ENCODE measurements at places on chromosomes 2 and 18.

DNA sequence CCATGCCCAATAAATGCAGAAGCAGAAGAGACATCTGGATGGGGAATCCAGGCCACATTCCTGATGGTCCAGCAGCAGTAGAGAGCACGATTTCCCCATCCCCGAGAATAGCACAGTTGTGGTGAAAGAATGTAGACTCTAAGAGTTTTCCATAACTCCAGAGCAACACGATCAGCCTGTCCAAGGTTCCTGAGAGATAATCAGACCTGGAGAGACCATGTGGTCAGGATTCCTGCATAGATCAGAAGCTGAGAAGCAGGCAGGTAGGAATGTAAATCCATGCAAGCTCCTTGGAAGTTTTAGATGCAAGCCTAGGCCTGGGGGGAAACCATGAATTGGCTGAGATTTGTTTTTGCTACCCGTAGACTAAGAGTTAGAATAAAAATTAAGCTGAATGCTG lies 34.2 kb upstream of the PTPRM start:
- DNase-seq = no peak

- DNase-seq = peak; percentile 21
These were observed 95.2 kb downstream of the POLE4 start for GRCh38 chr2:75053484-75054112.

DNA sequence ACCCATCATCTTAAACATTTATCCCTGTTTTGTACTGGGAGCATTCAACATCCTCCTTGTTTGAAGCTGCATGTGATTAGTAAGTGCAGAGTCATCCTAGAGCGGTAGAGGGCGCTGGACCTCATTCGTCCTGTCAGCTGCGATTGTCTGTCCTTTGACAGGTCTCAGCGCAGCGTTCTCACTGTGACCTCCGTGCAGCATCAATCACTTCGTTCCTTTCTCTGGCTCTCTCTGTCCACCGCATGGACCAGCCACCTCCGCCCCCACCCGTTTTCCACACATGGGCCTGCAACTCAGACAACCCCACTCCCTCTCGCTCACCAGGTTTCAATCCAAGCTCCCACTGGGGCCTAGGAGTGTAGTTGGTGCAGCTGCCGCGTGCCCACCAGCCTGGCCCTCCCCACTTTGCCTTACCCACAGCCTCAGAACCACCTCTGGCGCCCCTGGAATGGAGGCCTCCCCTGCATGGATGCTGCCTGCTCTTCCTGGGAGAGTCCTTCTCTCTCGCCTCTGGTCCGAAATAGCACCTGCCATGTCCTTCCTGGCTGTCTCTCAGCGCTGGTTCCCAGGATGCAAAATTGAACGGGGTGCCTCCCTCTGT lies 90.5 kb downstream of the NDUFA10 start:
- DNase-seq = peak; percentile 66

GRCh38 chr2:173822889-173823542 lies 142.2 kb downstream of the SP3 start:
- DNase-seq = no peak

GRCh38 chr2:191907545-191907944 lies 60.7 kb upstream of the CAVIN2 start:
- DNase-seq = no peak

- DNase-seq = no peak
These were observed 19.6 kb downstream of the MSH2 start for GRCh38 chr2:47422560-47422959.

DNA sequence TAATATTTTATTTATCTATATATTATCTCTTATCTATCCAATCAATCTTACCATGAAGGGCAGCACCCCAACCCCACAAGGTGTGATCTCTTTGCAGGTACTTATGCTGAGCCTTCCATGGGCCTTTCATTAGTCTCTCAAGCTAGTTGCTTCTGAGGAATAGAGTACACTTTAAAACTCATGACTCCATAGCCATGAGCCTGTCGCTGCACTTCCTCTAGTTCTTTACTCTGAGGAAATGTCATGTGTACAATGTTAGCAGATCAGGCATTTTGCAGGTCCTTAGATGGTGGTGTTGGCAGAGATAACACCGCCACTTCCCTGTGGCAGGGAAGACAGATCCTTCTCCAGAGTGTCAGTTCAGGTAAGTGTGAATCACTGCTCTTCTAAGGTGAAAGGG lies 29.5 kb upstream of the STAT4 start:
- no peak for DNase-seq

DNA sequence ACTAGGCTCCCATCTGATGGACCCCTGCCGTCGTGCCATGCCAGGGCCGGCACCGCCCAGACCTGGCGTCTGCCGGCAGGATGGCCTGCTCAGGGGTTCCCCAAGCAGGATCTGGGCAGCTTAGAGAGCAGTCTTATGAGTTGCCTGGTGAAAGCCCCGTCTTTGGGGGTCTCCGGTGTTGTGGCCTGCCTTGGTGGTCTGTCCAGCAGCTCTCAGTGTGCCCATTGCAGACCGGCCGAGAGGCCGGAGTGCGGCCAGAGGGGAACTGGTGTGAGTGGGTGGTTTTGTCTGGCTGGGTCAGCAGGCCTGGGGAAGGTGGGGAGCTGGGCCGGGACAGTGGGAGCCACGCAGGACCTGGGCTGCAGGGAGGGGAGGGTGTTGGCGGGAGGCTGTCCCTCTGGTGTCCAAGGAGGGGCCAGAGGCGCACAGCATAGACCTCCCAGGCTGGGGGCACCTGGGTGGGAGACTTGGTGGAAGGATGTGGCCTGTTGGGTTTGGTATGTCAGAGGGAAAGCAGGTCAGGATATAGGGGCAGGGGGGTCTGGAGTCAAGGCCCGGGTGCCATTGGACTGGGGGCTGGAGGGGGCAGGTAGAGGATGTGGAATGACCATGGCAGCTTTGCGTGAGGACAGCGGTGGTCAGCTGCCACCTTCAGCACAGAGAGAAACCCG lies 16.5 kb downstream of the GPC1 start:
- no peak for DNase-seq

- no peak for DNase-seq
These were observed 482.2 kb downstream of the SPAG16 start for GRCh38 chr2:213766465-213766901.

GRCh38 chr2:133641942-133642725 lies 73.9 kb upstream of the NCKAP5 start:
- no peak for DNase-seq

GRCh38 chr2:169095621-169096105 lies 26.3 kb downstream of the DHRS9 start:
- DNase-seq = peak; percentile 52

DNA sequence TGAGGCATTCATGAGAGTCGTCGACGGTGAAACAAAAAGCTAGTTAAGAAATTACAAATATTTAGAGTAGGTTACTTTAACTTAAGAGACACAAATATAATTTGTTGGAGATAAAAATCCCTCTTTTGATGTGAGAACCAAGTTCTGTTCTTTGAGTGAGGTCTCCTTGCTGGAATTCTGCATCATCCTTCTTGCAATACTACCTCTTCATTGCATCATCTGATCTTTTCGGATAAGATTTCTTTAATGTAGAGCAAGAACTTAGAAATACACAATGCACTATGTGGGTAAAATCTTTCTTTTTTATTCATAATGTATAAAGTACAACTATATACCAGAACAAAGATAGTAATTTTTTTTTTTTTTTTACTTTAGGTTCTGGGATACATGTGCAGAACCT lies 118.4 kb downstream of the ARL4C start:
- DNase-seq = no peak

- no peak for DNase-seq
These were observed 123.1 kb upstream of the CAB39 start for GRCh38 chr2:230589497-230590015.

- no peak for DNase-seq
These were observed 71.1 kb upstream of the HNMT start for GRCh38 chr2:137893145-137893544.

GRCh38 chr2:172095146-172095904 lies 7.4 kb downstream of the DLX2 start:
- peak; percentile 80 for DNase-seq

GRCh38 chr2:45636008-45636407 lies 15.5 kb upstream of the PRKCE start:
- DNase-seq = no peak

GRCh38 chr2:237025090-237025865 lies 60.4 kb upstream of the COPS8 start:
- no peak for DNase-seq

GRCh38 chr2:17547737-17548136 lies 7.2 kb downstream of the VSNL1 start:
- DNase-seq = no peak

DNA sequence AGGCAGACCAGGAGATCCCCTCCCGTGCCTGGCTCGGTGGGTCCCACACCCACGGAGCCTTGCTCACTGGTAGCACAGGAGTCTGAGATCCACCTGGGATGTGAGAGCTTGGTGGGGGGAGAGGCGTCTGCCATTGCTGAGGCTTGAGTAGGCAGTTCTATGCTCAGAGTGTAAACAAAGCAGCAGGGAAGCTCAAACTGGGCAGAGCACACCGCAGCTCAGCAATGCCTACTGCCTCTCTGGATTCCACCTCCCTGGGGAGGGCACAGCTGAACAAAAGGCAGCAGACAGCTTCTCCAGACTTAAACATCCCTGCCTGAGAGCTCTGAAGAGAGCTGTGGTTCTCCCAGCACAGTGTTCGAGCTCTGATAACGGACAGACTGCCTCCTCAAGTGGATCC lies 85.1 kb downstream of the UGP2 start:
- no peak for DNase-seq

DNA sequence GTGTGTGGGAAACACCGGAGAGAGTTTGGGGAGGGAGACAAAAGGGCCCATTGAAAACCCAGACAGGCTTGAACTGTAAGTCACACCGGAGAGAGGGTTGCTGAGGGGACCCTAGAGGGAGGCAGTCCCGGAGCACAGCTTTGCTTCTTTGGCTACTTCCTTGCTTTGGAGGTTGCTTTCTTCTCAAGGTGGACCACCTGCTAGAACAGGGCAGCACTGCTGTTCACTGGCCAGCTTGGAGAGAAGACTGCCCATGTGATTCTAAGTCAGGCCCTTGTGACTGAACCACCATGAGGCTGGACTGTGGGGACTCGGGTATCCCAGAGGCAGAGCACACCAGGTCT lies 4.4 kb downstream of the ACTG2 start:
- no peak for DNase-seq

GRCh38 chr18:45571714-45572113 lies 43.6 kb upstream of the SLC14A2 start:
- DNase-seq = no peak

DNA sequence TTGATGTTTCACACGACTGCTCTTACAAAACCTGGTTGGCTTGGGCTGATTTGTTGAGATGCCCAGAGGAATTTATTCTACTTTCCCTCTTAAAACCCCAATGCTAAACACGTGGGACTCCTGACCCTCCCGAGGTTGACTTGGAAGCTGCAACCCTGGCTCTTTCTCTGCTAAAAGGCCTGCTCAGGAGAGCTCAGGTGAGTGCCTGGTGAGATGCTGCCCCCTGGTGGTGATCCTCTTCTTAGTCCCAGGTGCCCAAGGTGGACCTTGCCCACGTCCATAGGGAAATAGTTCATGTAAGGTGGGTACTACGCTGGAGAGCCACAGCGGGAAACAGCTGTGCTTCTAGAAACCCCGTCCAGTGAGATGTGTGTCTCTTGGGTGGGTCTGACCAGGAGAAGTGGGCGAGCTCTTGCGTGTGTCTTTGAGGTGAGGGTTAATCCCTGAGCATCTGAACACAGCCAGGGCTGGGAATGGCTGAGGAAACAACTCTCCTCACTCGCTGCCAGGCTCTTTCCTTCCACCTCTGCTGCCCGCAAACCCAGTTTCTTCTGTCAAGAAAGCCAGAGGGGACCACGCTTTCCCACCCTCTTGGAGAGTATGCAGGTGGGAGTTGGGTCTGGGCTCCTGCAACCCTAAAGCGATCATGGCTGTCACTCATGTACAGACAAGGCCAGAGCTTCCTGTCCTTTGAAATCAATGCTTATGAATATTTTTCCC lies 25.5 kb upstream of the PXDN start:
- DNase-seq = peak; percentile 33

DNA sequence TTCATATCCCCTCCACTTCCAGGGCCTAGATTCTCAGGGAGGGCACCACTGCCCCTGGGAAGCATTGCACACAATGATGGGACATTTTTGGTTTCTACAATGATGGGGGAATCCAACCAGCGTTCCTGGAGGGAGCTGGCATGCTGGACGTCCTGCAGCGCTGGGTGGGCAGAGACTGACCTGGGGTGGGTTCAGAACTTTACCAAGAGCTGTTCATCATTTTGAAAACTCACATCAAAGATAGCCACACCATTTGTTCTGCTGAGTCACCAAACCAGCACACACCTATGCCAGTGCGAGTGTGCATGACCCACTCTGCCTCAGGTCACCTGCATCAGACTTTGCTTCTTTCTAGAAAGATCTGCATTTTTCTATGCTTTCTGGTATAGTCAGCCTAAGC lies 14.1 kb upstream of the ARMC9 start:
- no peak for DNase-seq

GRCh38 chr2:30136764-30137444 lies 9.9 kb upstream of the YPEL5 start:
- no peak for DNase-seq

DNA sequence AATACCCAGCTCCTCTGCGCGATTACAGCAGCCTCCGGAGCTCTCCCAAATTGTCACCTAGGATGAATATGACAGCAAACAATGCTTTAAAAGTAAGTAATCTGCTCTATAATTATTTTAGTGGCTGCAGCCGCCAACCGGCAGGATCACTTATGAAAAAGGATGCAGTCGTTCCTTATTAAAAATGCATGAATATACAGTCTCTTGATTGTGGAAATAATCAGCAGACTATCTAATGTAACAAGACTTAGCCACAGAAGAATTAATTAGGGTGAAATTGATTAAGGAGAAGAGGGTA lies 71.8 kb upstream of the STPG4 start:
- DNase-seq = no peak

DNA sequence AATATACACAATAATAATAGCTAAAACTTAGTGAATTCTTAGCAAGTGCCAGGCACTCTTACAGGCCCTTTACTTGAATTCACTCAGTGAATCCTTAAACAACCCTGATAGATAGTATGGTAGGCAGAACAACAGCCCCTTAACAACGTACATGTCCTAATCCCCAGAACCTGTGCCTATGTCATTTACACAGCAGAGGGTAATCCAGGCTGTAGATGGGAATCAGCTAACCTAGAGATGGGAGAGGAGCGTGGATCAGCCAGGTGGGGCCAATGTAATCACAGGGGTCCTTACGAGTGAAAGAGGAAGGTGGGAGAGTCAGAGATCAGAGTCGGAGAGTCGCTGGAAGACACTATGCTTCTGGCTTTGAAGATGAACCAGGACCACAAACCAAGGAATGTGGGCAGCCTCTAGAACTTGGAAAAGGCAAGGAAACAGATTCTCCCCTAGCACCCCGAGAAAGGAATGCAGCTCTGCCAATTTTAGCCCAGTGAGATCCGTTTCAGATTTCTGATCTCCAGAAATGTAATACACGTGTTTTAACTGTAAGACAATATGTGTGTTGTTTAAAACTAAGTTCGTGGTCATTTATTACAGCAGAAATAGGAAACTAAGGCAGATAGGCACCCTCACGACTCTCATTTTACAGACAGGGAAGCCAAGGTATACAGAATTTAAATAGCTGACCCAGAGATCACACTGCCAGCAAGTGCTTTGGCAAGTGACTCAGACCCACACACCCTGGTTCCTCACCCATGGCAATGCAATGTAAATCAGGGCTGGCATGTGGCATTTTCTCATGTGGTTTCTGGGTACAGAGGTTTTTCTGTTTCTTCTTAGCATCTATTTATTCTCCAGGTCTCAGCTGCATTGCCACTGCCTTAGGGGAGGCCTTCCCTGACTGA lies 68.9 kb downstream of the DOCK10 start:
- no peak for DNase-seq

All from KBM-7 (cell line).